ENCODE measurements at places on chromosomes 12 and 14.

DNA sequence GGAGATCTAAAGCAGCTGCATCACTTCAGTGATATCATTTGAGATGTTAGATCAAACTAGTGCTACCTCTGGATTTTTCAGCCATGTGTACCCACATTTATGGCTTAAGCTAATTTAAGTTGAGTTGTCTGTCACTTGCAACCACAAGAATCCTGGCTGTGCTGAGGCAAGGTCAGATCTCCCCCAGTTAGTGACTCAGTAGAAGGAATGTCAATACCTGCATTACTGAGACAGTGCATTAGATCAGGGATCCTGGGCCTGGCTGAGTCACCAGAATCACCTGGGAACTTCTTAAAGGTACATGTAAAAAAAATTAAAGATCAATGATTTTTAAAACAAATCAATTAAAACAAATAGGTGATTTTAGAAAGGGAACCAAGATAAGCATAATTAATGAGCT, 84.6 kb upstream of the GRIN2B start:
- no peaks in the 10 kb centered on the region for H3K4me1 ChIP-seq
- H3K27ac ChIP-seq: no peak overlapping the region

DNA sequence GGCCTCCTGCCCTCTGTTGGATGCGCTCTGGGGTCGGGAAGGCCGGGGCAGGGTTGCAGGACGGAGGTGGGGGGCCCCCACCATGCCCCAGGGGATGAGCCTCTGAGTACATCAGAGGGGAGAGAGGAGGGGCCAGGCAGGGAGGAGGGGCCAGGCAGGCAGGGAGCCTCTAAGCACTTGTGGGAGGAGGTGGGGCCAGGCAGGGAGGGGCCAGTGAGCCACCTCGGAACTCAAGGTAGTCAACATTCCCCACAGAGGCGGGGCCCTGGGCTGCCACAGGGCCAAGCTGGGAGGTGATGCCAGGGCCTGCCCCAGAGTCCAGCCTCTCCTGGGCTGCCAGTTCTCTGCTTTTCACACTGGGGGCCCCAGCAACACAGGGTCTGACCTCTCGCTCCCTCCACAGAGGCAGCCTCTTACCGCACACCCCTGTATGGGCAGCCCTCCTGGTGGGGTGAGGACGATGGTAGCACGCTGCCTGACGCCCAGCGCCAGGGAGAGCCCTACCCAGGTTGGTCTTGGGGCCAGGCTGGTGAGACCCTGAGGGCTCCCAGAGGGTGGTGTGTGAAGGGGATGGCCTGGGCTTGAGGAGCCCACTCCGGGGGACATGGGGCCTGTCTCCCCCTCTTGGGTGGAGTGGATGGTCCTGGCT, 17.4 kb downstream of the CEP170B start:
- H3K27me3 ChIP-seq: no peaks in the 10 kb centered on the region
- H3K36me3 ChIP-seq: peaks cover 63% of the 10 kb centered on the region
- DNase-seq: no peak
- H3K4me1 ChIP-seq: no peaks in the 10 kb centered on the region

- no peaks in the 10 kb centered on the region for H3K36me3 ChIP-seq
- no peaks in the 10 kb centered on the region for H3K27me3 ChIP-seq
- H3K4me3 ChIP-seq: no peak overlapping the region
- peak overlapping the region; percentile 39 for H3K27ac ChIP-seq
These were observed 108.5 kb downstream of the ANO6 start for GRCh38 chr12:45324391-45324790.

DNA sequence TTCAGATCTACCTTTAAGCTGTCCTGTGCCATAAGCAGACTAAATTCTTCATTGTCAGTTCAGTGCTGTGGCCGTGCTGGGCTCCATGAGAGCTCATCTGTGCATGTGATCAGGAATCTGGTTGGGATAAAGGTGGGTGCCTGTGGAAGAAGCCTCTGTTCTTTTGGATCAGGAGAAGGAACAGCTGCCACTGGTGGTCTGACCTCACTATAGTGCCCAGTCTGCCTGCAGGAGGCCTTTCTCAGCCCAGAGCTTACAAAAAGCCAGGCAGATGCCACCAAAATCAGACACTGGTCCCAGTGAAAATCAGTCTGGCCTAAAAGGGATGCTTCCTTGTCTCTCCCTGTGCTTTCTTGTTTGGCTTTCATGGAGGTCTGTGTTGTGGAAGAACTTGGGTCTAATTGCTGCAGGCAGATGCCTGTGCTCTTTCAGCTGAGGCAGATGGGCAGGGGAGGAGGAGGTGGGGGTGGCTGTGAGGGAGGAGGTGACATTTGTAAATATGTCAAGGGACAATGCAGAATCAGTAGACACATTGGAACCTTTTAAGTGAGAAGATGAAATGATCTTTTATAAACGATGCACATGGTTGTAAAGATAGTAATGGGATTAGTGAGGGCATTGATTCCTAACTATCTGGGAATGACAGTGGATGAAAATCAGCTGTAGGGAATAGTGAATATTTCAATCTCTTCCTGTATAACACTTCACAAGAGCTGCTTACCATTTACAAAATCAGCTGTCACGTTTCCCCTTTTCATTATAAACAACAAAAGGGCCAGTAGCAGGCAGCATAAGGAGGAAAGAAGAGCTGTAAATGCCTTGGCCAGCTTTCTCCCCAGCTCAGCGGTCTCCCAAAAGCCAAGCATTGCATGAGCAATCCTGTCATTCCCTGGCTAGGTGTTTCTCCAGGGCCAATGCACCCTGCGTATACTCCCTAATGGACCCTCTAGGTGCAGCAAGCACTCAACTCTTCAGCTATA, 44.6 kb downstream of the CACNA2D4 start:
- H3K4me3 ChIP-seq: no peak overlapping the region
- no peak for DNase-seq
- no peaks in the 10 kb centered on the region for H3K4me1 ChIP-seq
- H3K27ac ChIP-seq: no peak overlapping the region

DNA sequence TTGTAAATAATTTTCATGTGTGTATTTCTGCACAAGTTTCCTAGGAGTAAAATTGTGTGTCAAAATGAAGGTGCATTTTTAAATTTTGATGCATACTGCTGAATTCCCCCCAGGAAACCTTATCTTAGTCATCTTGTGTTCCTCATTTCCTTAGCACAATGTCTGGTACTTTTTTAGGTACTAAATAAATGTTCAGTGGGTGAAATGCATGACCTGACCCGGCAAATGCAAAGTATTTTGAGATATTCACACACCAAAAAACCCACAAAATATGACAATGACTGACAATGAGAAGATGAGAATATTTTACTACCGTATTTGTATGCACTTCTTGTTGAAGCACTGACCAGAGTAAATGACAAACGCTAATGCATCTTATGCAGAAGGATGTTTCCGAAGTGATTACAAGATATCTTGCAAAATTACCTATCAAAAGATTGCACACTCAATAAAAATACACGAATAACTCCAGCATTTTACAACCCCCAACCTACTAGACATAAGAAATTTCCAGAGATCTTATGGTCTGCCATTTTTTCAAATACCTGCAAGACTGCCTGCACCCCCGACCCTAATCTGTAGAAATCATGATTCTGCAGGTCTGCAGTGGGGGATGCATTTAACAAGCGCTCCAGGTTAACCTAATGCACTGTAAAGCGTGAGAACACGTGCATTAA, 895 bp upstream of the PRKAB1 start:
- peak overlapping the region; percentile 90 for H3K27ac ChIP-seq
- peaks cover 7% of the 10 kb centered on the region for H3K36me3 ChIP-seq
- peak overlapping the region; percentile 88 for H3K4me3 ChIP-seq
- H3K4me1 ChIP-seq: peaks cover 21% of the 10 kb centered on the region

GRCh38 chr12:56800221-56800620, 37.1 kb downstream of the HSD17B6 start:
- no peak overlapping the region for H3K4me3 ChIP-seq
- no peaks in the 10 kb centered on the region for H3K27me3 ChIP-seq
- H3K36me3 ChIP-seq: no peaks in the 10 kb centered on the region
- H3K27ac ChIP-seq: no peak overlapping the region
- H3K4me1 ChIP-seq: peaks cover 18% of the 10 kb centered on the region

DNA sequence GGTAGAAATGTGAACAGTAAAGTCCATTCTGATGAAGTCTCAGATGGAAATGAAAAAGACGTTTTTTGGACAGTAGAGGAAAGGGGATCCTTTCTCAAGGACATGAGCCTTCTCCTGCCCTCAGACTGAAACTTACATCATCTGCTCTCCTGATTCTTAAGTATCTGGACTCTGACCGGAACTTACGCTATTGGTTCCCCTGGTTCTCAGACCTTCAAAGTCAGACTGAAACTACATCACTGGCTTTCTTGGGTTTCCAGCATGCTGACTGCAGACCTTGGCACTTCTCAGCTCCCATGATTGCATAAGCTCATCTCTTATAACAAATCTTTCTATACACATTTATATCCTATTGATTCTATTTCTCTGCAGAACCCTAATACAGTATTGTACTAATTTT, 291.0 kb downstream of the SNAPC1 start:
- H3K4me3 ChIP-seq: no peak overlapping the region
- no peaks in the 10 kb centered on the region for H3K36me3 ChIP-seq
- no peak for DNase-seq
- H3K27me3 ChIP-seq: no peaks in the 10 kb centered on the region
- no peaks in the 10 kb centered on the region for H3K4me1 ChIP-seq

GRCh38 chr12:108815875-108816594, 41.3 kb downstream of the SSH1 start:
- no peak for DNase-seq
- no peak overlapping the region for H3K27ac ChIP-seq
- peaks cover 15% of the 10 kb centered on the region for H3K36me3 ChIP-seq
- peaks cover 24% of the 10 kb centered on the region for H3K4me1 ChIP-seq
- H3K4me3 ChIP-seq: no peak overlapping the region
- H3K27me3 ChIP-seq: no peaks in the 10 kb centered on the region

GRCh38 chr12:69570545-69571399, 14.5 kb upstream of the CCT2 start:
- H3K4me1 ChIP-seq: no peaks in the 10 kb centered on the region
- H3K27me3 ChIP-seq: no peaks in the 10 kb centered on the region
- no peak for DNase-seq

GRCh38 chr12:39112064-39112463, 206.7 kb upstream of the CPNE8 start:
- no peaks in the 10 kb centered on the region for H3K4me1 ChIP-seq
- no peak overlapping the region for H3K4me3 ChIP-seq
- H3K27ac ChIP-seq: no peak overlapping the region
- no peaks in the 10 kb centered on the region for H3K36me3 ChIP-seq

DNA sequence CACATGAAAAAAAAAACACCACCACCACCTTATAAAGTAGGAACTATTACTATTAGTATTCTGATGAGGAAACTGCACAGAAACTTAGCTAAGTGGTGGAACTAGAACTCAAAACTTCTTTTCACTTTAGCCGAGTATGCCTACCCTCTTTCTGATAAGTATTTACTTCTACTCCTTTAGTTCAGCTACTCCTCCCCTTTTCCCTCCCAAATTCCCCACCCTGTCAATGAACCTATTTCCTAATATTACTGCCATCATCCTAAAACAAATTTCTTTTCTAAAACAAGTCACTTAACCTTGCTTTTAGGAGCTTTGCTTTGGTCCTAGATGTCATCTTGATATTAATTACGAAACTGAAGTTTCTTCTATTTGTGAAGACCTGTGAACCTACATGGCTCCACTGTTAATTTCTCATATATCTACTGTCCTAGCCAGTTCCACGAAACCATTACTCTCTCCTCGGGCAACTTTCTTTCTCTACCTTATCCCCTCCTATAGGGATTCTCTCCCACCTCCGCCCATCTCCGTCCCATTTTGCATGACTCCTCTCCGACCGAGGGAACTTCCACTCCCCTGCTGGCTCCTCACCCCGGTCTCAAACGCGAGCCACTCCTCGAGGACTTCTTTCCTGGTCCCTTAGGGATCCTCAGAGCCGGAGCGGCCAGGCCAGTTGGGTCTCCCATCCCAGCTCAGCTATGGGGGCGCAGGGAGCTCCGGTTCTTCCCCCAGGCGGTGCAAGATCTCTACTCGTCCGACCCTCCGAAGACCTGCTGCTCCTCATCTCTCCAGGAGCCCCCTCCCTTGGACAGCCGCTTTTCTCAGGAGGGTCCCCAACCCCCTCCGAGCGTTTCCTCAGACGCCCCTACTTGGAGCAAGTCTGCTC, 1.1 kb downstream of the NUMB start:
- peak overlapping the region; percentile 80 for H3K27ac ChIP-seq
- H3K27me3 ChIP-seq: no peaks in the 10 kb centered on the region
- H3K36me3 ChIP-seq: no peaks in the 10 kb centered on the region
- no peak for DNase-seq

GRCh38 chr12:118058881-118059280, 2.1 kb downstream of the WSB2 start:
- DNase-seq: no peak
- no peaks in the 10 kb centered on the region for H3K27me3 ChIP-seq
- peak overlapping the region; percentile 97 for H3K27ac ChIP-seq
- no peaks in the 10 kb centered on the region for H3K36me3 ChIP-seq
- H3K4me1 ChIP-seq: peaks cover 59% of the 10 kb centered on the region
- no peak overlapping the region for H3K4me3 ChIP-seq

GRCh38 chr12:99567072-99567471, 80.5 kb upstream of the GARIN6 start:
- DNase-seq: no peak
- H3K4me1 ChIP-seq: no peaks in the 10 kb centered on the region
- H3K27me3 ChIP-seq: no peaks in the 10 kb centered on the region
- H3K36me3 ChIP-seq: no peaks in the 10 kb centered on the region
- no peak overlapping the region for H3K27ac ChIP-seq
- H3K4me3 ChIP-seq: no peak overlapping the region

DNA sequence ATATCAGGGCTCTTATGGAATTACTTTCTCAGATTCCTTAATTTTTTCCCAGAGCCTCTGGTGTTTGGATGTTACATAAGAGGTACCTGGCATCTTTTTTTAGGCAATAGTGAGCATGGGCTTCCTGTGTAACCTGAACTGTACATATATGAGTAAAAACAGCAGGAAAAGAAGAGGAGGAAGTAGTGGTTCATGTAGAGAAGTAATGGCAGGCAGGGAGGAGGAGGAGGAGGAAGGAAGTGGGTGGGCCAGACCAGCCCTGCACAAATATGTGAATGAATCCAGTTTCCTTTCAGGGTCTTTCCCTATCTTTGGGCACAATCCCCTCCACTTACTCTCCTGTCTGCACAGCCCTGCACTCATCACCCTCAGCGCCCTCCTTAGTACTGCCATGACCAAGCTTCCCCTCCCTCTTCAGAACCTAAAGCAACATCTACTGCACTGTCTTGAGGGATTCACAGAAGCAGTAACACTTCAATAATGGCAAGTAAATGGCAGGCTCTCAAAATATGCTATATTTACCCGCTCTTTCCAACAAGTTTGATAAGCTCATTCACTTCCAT, 40.9 kb upstream of the GSG1 start:
- H3K36me3 ChIP-seq: no peaks in the 10 kb centered on the region
- no peak overlapping the region for H3K4me3 ChIP-seq
- H3K27me3 ChIP-seq: no peaks in the 10 kb centered on the region
- DNase-seq: no peak

- no peaks in the 10 kb centered on the region for H3K27me3 ChIP-seq
- no peak overlapping the region for H3K27ac ChIP-seq
- no peaks in the 10 kb centered on the region for H3K36me3 ChIP-seq
- peaks cover 83% of the 10 kb centered on the region for H3K4me1 ChIP-seq
- no peak for DNase-seq
These were observed 13.6 kb downstream of the DAAM1 start for GRCh38 chr14:59202031-59202430.

Measured in thoracic aorta (tissue), 2 donors.